ENCODE measurements at places on chromosomes 7 and 10.

GRCh38 chr10:46301721-46302479, 15.1 kb downstream of the ANTXRL start:
- DNase-seq: no peak

DNA sequence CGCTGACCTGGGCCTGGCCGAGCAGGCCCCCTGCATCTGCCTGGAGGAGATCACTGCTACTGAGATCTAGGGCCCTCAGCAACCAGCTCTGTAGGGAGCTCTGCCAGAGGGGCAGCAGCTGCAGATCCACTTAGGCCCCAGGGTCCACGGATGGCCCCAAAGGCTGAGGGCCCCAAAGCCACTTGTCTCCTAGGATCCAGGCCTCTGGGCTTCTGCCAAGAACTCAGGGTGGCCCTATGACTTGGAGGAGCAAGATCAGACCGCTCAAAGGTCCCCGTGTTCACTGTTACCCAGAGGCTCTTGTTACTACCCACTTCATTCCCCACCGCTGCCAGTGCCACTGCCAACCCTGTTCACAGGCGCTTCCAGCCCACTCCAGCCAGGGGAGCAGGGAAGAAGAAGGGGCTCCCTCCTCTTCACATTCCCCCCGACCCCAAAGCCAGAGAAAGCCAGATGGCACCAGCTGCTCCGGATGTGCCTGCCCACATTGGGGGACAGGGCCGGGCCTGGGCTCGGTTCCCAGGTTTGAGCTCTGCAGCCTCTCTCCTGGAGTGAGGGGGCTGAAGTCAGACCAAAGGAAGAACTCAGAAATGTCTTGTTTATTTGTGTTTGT, 7.6 kb downstream of the LZTS2 start:
- DNase-seq: no peak

DNA sequence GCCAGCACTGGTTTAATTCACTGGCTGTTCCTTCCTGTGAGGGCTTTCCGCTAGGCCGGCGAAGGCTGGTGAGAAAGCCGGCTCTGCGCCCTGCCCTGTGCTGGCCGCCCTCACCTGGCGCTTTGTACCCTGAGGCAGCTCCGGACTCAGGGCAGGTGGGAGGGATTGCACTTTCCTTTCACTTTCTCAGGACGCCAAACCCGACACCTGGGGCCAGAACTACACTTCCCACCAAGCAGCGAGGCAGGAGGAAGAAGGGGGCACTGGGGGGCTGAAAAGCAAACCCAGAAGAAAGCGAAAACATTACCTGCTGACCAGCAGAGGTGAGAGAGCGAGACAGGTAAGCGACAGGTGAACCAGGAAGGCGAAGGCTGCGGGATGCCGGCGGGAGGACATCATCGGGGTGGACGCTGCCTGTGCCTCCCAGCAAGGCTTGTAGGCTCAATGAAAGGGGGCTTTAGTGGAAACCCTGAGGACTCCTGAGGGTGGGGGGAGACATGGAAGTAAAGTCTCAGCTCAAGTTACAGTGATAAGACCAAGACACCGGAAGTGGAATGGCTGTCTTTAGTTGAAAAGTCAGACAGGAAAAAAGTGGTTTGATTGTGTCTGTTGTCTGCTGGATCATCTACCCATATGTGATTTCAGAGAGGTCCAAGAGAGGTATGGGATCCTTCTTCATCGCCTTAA, at the start of gene RAB19:
TSS of gene RAB19 (plus strand) at position 181 of the 687 bp plus-strand sequence. CDS start 3,589 bp downstream, outside the sequence.
- no peak for DNase-seq

DNA sequence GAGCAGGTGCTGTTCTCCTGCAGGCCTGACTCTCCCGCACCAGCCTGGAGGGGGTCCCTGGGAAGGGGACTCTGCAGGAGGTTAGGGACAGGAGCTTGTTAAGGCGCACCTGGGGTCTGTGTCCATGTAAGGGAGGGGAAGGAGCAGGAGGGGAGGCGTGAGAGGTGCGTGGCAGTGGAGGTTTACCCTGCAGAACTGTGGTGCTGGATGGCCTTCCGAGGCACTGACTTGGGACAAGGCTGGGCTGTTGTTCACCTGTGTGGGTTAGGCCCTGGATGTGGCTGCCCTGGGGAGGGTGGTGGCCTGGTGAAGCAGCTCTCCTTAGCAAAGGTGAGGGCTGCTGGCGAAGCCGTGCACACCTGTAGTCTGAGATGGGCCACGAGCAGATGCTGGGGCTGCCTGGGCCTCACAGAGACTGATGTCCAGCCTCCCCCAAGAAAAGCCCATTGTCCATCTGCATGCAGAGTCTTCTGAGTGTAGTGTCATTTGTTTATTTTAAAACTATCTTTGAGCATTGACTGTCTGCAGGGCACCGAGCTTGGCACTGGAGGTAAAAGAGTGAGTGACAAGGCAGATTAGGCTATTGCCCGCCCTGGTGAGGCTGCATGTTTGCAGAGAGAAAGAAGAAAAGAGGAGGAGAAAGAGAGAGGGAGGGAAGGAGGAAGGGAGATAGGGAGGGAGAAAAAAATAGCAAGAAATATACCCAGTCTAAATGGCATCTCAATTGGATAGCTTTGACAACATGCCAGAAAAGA, 225.3 kb downstream of the GLRX3 start:
- DNase-seq: no peak

GRCh38 chr7:24233386-24233785, 50.6 kb upstream of the NPY start:
- no peak for DNase-seq

DNA sequence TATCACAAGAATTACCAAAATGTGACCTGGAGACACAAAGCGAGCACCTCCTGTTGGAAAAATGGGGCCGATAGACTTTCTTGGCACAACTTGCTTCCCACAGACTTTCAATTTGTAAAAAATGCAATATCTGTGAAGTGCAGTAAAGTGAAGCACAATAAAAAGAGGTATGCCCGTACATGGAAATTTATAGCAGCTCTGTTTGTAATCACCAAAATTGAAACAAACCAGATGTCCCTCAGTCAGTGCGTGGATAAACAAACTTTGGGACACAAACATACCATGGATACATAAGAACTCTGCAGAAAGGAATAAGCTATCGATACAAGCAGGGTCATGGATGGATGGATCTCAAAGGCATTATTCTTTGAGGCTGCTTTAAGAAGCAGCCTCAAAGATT, 33.6 kb downstream of the ARID5B start:
- DNase-seq: no peak

DNA sequence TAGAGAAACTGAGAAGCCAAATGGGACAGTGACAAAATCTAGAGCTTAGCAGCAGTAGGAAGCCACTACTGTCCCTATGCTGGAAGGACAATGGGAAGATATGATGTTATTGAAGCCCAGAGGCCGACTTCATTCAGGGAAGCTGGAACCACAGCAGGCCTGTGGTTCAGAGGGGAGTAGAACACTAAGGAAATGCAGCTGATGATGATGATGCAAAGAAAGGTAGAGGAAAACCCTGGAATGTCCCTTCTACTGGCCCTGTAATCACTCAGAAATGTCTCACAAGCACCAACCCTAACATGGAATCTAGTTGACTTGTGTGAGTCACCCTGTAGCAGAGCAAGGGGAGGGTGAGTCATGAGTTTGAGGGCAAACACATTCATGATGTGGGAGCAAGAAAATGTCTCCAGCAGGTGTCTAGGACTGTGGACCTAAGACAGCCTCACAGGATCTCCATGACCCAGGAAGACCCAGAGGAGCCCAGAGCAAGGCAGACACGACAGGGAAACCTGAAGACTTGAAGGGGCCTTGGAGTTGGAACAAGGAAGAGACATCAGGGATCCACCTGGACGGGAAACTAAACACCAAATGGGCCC, 37.0 kb upstream of the LRRC17 start:
- peak; percentile 99 for DNase-seq

GRCh38 chr10:107687701-107688100, 523.2 kb upstream of the SORCS1 start:
- no peak for DNase-seq

GRCh38 chr10:103727546-103727963, 127.8 kb downstream of the SH3PXD2A start:
- no peak for DNase-seq

GRCh38 chr10:132250481-132251475, 57.0 kb downstream of the STK32C start:
- no peak for DNase-seq

GRCh38 chr10:43055991-43056567, 20.8 kb upstream of the RET start:
- DNase-seq: no peak

DNA sequence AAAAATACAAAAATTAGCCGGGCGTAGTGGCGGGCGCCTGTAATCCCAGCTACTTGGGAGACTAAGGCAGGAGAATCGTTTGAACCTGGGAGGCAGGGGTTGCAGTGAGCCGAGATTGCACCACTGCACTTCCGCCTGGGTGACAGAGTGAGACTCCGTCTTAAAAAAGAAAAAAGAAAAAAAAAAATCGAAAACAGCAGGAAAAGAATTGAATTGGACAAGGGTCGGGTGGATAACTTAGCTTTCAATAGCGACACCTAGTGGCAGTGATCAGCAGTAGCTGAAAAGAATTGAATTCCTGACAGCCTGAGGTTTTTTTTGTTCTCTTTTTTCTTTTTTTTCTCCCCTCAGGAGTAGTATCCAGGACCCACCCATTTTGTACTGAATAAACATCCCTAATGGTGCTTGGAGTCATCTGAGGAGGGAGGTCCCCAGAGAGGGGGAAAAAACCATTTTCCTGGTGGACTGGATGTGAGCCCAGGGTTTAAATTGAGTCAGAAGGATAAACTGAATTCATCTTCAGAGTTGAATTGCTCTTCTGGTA, 55.1 kb downstream of the CYCS start:
- peak; percentile 81 for DNase-seq

GRCh38 chr10:44723619-44724325, 187.4 kb upstream of the TMEM72 start:
- peak; percentile 99 for DNase-seq

- DNase-seq: peak; percentile 51
Measured at GRCh38 chr10:30827531-30828120, 198.1 kb upstream of the LYZL2 start.

GRCh38 chr7:38311329-38311937, 38.0 kb upstream of the TARP start:
- DNase-seq: no peak

DNA sequence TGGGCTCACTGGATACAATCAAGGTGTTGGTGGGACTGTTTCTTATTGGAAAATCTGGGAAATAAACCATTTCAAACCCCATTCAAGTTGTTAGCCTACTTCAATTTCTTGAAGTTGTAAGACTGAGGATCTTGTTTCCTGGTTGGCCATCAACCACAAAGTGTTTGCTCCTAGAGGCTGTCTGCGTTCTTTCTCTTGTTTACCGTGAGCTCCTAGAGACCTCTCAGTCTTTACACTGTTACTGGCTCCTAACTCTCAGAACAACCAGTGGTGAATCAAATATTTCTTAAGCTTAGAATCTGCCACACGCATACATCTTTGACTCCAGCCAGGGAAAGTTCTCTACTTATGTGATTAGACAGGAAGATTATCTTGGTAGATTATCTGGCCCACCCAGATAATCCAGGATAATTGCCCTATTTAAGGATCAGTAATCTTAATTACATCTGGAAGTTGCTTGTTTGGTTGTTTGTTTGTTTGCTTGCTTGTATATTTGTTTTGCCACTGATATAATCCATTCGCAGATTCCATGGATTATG, 798.7 kb downstream of the IPMK start:
- DNase-seq: no peak

- no peak for DNase-seq
Measured at GRCh38 chr7:76216381-76217082, 14.8 kb downstream of the SRRM3 start.

DNA sequence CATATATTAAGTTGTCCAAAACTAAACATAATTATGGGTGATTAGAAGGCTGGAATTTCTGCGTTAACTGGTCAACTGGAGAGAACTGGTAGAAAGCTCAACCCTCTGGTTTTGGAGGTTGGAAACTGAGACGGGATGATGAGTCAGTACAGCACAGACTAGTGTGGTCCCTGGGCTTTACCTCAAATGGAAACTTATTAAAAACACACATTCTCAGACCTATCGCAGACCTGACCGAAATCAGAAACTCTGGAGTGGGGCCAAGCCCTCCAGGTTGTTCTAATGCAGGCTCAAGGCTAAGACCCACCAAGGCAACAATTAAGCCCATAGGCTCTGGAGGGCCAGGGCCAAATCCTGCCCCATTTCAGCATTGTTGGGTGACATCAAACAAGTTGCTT, 136.9 kb downstream of the KCNMA1 start:
- DNase-seq: peak; percentile 32

DNA sequence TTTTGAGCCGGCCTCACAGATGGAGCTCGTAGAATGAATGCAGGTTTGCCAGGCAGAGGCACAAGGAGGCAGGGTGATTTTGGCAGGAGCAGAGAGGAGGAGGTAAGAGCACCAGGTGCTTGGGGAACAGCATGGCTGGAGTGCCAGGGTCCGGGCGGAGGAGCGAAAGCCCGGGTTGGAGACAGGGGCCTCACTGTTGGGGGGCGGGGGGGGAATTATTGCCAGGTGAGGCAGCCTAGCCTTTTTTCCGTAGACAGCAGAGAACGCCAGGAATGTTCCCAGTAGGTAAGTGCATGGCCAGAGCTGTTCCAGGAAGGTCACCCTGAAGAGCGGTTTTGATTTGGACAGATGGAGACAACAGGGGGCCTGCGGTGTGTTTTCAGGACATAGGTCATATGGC, 9.5 kb downstream of the SRRM3 start:
- DNase-seq: no peak
